ENCODE measurements at places on chromosomes 2 and 18.

- DNase-seq, result no peak
Observed at GRCh38 chr18:54671291-54671881, 80.3 kb downstream of the DYNAP start.

GRCh38 chr18:31773774-31774476, 13.2 kb upstream of the SLC25A52 start:
- DNase-seq, result no peak

- no peak for DNase-seq
Observed at GRCh38 chr18:68024716-68025115, 508.2 kb upstream of the DSEL start.

DNA sequence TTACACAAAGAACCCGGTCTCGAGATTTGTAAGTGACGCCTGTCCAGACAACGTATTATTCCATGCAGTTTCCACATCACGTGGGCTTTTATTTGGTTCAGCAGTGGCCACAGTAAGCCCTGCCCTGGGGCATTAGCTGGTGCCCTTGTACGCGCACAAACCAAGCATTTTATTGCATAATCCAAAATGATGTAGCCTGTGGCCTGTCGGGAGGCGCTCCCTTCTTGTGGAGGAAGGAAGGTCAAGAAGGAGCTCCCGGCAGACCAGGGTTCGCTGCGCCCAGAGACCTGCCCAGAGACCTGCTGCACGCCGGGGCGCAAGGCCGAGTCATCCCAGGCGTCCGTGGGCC, 179.6 kb upstream of the ALKAL2 start:
- DNase-seq, result no peak

DNA sequence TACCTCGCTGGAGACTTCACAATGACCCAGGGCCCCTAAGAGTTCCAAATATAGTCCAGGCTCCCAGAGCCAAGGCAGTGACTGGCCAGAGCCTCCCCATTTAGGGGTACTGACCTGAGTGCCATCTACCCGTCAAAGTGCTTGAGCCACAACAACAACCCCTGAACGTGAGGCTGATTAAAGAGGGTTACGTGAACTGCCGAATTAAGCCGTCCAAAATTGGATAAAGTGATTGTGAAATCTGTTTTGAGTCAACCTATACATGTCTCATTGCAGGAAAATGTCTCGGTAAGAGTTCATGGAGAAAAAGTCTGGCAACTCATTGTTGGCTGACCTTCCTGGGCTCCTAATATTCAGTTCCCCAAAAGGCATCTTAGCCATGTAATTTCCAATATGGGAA, 116.3 kb downstream of the TTC32 start:
- DNase-seq, result no peak
